NCI-H187 (cell line): ENCODE measurements at places on chromosomes 1 and 21.

DNA sequence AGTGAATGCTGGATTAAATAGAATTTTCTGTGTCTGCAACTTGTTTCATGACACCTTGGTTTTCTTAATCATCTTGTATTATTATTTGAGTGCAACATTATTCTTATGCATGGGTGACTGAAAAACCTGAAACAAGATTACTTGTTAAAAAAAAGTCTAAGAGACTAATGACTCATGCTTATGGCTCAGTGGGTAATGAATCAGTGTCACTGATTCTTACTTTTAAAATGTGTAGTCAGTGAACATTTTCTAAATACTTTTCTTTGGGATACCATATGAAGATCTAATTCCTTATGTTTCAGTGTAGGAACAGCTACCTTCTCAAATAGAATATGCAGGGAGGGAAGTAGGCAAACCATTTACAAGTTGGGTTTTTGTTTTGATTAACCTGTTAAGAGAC is 65.5 kb downstream of the PRKAA2 start:
- DNase-seq = no peak

DNA sequence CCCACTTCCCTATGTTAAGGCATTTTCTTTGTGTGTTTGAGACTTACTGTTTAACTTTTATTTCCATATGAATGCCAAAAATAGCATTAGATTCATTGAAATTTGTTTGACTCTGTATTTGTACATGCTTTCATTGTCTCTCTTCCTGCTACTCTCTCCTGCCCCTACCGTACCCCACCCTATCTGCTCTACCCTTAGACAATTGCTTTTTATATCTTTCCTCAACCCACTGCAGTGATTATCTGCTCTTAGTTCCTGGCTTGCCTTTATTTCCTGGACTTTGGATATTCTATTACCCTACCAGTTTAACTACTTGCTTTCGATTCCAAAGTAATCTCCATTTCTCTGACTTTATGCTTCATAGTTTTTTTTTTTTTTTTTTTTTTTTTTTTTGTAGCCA is 10.5 kb downstream of the RAVER2 start:
- DNase-seq = no peak

DNA sequence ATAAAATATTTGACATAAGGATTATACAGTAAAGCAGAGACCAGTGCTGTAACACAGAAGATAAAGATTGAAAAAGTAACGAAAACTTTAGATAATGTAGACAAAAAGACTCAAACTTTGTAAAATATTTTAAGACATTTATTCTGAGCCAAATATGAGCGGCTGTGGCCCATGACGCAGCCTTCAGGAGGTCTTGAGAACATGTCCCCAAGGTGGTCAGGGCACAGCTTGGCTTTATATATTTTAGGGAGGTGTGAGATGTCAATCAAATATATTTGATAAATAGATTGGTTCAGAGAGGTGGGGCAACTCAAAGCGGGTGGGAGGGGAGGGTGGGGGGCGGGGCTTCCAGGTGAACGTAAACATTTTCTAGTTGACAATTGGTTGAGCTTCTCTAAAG is 81.2 kb downstream of the WDR4 start:
- DNase-seq = no peak

- DNase-seq = no peak
Measured at GRCh38 chr1:91784191-91784590, 101.8 kb downstream of the TGFBR3 start.

DNA sequence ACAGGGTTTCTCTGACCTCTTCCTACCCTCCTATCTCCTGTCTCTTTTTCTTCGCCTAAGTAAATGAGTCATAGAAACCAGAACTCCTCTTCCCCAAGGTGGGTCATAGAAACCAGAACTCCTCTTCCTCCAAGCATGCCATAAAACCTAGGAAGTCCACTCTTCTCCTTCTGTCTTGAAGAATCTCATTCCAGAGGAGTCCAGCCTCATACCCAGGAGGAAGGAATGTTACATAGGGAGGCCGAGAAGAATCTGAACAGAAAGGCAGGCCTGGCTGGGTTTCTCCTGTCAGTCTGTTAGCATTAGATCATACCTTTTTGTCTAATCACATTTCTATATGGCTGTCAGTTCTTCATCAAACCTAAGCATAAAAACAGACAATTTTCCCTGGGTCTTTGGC is 47.5 kb upstream of the WLS start:
- DNase-seq = no peak

DNA sequence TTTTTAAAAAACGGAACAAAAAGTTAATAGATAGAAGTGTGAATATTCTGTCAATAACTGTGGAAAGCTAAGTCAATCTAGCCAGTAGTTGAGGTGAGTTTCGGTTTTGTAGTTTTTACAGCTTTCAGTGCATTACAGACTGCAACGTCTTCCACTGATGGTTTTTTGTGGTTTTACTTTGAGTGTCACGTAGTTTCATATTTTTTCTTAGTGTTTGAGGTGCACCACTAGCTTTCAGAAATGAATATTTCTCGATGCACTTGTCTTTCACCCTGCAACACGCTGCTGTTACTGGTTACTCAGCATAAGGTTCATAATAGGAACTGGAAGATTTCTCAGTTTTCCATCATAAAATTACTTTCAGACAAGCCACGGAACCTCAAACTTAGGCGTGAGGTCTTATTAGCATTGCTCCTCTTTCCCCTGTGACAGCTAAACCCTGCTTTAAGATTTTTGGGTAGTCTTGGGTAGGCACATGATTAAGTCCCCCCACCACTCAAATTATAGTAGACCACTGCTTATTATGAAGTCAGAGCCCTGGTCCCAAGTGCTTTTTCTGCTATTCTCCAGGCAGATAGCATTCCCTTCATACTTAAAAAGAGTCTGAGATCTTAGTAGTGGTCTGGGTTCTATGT is 1412.7 kb downstream of the KCNT2 start:
- no peak for DNase-seq

DNA sequence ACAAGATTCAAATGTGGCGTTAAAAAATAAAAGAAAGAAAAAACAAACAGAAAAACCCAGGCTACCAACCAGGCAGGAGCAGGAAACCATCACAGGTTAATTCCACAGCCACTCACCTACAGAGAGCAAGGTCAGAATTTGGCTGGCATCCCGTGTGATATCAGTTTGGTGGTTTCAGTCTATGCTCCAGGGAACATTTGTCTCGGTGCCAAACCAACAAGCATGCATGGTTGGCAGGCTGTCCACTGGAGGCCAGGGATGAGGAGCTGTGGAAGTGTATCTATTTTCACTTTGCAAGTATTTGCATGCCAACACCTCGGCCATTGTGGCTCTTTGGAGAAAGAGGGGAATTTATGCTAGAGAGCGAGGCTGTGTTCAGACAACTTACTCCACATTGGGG is 53.1 kb upstream of the PROX1 start:
- no peak for DNase-seq

- no peak for DNase-seq
Measured at GRCh38 chr1:51936531-51936930, 54.0 kb downstream of the RAB3B start.

GRCh38 chr1:167638064-167638463 is 8.0 kb downstream of the RCSD1 start:
- no peak for DNase-seq

- no peak for DNase-seq
Measured at GRCh38 chr1:77639056-77639455, 43.4 kb downstream of the ZZZ3 start.

- no peak for DNase-seq
Measured at GRCh38 chr1:15736892-15737261, 819 bp downstream of the SLC25A34 start.

DNA sequence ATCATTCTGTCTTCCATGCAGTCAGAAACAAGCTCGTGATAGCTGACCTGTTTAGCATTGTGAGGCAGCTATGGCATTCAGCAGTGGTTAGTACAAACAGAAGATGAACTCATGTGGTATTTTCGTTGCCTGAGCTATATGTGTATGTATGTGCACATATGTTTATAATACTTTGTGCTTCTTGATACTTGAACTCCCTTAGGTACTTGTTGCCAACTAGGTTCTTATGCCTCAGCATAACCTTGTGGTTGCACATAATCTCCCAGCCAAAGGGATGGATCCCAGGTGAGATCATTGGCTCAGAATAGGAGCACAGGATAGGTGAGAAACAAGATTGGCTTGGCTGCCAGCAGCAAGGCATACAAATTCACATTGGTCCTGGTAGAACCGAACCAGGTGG is 86.1 kb downstream of the VPS26C start:
- DNase-seq = no peak

GRCh38 chr1:112651205-112651604 is 23.3 kb upstream of the MOV10 start:
- no peak for DNase-seq

GRCh38 chr1:209786146-209786545 is 1.8 kb upstream of the C1orf74 start:
- no peak for DNase-seq

DNA sequence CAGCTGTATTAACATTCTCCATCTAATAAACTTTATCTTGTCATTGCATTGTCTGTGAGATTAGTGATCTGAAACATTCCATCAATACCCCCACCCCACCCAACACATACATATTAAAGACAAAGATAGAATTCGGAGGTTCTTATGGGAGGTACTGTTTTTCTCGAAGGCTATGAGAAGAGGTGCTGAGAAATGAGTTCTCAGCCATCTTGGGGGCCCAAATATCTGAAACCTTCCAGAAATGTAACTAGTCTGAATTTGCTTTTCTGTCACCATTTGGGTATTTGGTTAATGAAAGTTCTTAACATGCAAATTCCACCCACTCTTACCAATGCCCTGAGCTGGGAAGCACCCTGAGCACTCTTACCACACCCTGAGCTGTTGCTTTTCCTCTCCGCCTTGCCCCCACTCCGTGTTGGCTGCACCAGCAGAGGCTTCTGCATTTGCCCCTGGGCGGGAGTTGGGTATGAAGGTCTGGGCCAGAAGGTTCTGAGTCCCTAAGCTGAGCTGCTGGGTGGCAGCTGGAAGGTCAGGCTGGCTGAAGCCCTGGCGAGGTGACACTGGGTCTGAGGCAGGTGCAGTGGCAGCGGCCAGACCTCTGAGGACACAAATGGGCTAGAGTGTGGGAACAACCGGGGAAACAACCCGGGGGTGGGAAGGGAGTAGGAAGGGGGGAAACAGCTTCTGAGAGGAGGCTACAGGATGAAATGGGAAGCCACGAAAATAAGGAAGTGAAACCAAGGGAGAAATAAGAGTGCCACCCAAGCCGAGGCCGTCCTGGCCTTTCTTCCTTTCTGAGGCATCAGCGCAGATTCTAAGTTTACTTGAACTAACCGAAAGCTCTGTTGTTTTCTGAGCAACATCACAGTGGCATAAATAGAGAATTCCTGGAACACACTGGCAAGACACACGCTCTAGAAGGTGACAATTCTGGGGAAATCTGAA is 26.3 kb upstream of the IER5 start:
- DNase-seq = no peak

- no peak for DNase-seq
Measured at GRCh38 chr21:16194095-16194787, 464.5 kb downstream of the USP25 start.

DNA sequence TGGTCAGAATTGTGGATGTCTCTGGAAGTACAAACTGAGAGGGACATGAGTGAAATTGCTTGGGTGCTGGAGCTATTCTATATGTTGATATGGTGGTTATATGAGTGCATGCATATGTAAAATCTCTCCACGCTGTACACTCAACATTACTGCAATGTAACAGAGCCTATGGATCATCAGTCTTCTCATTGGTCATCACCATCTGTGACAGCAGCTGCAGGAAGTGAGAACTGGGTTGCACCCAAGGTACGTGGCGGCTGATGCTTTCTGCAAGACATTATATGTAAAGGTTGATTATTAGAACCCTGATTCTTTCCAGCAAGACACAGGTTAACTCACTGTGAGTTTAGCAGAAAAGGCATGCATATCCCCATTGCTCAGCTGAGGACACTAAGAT is 387.1 kb downstream of the OMA1 start:
- no peak for DNase-seq

DNA sequence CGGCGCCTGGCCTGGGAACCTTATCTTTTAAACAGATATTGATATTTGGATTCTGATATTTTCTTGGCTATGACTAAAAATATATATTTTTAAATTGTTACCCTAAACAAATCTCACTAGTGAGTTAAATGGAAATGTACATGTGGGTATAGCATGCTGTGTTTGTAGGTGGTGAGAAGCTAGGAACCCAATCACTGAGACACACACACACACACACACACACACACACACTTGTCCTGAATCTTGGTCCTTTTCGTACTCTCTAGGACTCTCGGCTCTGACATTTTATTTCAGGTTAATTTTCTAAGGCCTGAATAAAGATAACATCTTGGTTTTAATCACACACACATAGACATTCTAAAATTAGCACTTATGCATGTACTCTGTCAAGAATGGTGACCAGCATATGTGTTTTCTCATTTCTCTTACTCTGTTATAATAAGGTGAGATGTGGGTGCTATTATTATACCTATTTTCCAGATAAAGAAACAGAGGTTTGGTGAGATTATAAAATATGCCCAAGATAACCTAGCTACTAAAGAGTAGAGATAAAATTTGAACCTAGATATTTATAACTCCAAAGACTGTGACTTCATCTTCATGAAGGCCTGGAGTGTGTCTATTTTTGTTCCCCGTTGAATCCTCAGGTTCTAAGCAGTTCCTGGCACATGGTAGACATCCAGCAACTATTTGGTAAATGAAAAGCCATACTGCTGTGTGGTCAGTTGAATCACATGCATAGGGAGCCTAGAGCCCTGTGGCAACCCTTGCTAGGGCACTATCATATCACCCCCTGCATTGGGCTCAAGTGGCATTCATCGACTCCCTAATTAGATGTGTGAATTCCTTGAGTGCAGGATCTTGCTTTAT is 85.0 kb upstream of the RAB3GAP2 start:
- DNase-seq = no peak

- no peak for DNase-seq
Measured at GRCh38 chr21:46067505-46068201, 30.3 kb upstream of the COL6A2 start.

- DNase-seq = no peak
Measured at GRCh38 chr1:156896490-156897033, 3.0 kb downstream of the PEAR1 start.

DNA sequence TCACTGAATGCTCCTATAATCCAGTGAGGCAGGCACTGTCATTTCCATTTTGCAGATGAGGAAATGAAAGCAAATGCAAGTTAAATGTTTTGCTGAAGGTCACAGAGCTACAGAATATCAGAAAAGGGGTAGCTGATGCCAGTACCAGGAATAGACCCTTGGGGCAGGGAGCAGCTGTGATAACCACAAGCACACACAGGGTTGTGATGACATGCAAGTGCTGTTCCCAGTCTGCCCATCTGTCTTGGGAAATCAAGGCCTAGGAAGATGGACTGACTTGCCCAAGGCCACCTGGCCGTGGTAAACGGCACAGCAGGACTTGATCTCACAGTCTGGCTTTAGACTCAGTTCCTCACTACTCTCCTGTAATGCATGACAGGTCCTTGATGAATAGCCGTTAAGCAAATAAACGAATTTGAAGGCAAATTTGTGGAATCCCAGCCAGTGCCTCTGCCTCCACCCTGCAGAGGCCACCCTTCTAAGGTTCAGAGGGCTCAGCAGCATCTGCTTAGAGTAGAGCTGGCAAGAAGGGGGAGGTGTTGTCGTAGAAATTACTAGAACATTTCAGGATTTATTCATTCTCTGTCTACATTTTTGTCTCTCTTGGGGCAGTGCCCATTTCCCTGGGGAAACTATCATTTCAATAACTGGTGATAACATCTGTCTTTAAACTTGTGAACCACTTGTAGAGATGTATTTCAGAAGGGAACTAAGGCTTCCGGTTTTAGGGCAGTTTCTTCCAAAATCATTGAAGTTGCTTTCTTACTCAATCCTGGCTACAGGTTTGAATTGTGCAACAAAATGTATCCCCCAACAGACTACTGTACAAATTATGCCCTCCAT is 53.2 kb upstream of the MRPS6 start:
- DNase-seq = no peak

GRCh38 chr1:240031414-240031813 is 60.3 kb upstream of the FMN2 start:
- no peak for DNase-seq

GRCh38 chr1:51281807-51282206 is 45.7 kb downstream of the RNF11 start:
- DNase-seq = no peak
